ENCODE measurements at places on chromosomes 1 and 21.
A peak's percentile ranks its signal among the peaks of the same experiment; 100 is the strongest.

DNA sequence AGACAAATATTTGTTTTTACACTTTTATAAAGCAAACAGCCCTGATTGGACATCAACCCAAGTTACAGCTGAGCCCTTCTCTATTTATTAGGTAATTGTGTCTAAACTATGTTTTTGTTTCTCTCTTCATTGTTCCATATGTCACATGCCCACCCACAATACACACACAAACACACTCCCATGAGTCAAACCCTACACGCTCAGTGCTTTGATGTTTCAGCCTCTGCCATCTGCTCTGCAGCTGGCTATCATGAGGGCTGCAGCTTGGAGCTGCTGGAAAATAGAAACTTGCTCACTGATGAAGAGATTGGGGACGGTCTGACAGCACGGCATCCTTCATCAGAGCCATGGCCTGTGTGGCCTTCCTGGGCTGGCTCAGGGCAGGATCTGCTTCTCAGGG lies 41.7 kb downstream of the PSMG1 start:
- DNase-seq = no peak

- no peak for DNase-seq
These were observed 145.4 kb downstream of the LMO4 start for GRCh38 chr1:87474098-87474497.

GRCh38 chr1:228000416-228000815 lies 6.4 kb upstream of the WNT3A start:
- DNase-seq = no peak

DNA sequence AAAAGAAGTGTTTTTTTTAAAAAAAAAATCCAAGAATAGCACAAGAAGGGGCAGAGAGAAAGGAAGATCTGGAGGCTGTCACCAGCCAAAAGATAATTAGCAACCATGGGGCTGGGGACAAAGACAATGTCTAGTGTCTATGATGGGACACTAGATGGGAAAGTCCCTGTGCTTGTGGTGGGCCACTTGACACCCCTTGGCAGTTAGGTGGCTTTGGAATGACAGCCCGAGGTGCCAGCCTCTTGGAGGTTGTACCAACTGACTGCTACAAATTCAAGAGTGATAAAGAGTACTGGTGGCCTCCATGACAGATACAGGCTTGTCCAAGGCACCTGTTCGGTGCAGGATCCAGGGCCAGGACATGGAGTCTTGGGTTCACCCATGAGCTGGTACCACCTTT lies 21.6 kb downstream of the ATP2B4 start:
- DNase-seq = no peak

- no peak for DNase-seq
These were observed 11.5 kb downstream of the RO60 start for GRCh38 chr1:193070942-193071341.

DNA sequence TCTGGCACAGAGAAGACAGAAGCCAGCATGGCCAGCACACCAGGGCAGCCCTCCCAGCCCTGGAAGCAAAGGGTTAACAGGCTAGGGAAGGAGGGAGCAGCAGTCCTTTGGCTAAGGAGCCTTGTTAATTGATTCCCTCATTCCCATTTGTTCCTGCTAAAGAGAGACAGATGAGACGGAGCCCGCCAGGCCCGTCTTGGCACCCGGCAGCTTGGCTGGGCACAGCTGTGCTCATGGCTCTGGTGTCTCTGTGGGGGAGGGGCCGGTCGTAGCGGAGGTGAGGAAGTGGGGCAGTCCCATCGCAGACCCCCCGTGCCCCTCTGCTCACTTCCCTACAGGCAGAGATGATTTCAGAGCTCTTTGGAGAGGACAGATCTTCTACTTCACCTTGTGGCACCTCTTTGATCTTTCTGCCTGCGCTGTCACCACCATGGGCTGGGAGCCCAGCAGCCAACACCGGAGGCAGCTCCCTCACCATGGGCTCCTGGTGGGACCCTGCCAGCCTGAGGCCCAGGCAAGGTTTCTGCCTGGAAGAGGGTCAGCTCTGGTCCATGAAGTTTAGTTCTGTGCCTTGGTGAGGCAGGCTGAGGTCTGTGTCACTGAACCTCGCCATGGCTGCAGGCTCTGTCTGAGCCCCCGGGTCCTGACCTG lies 38.0 kb downstream of the FOXO6 start:
- DNase-seq = no peak

- peak; percentile 30 for DNase-seq
These were observed 381.7 kb upstream of the VAMP3 start for GRCh38 chr1:7389201-7389905.

DNA sequence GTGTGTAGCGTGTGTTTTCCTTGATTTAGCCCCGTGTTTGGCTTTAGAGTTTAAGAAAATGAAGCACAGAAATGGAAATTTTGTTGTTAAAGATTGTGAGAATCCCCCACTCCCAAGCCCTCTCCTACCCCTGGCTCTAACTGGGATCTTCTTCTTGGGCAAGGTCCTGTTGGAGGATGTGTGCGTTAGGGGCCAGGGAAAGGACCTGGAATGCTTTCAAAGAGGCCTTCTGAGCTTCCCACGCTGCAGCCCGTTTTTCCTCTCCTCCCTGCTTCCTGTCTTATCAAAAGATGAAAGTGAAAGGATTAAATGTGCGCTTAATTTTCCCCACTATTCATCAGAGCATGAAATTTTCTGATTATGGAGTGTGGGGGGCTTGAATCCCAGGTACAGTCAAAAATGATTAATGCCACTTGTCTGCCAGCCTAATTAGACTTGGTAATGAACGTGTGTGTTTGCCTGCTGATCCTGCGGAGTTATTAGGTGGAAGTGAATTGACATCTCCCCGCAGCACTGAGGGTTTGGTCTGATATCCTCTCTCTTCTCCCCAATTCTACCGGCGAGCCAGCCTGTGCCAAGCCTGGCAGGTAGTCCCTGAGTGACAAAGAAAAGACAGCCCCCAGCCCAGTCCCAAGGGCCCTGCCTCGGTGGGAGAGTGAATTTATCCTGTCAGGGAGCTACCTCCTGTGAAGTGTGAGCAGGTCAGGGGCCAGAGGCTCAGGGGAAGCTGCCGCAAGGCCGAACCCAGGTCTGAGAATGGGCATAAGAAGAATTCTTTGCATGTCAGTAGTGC lies 4.9 kb downstream of the RASSF5 start:
- no peak for DNase-seq

- DNase-seq = no peak
These were observed 109.7 kb downstream of the TGFBR3 start for GRCh38 chr1:91776068-91776794.

All from endothelial cell of umbilical vein (primary cell).